Activated naive CD8-positive, alpha-beta T cell treated with anti-CD3 and anti-CD28 coated beads for 36 hours (primary cell): ENCODE measurements at places on chromosomes 12 and 14.

GRCh38 chr14:77143071-77143470 lies 1.5 kb upstream of the ZDHHC22 start:
- no peak for DNase-seq

GRCh38 chr12:70929029-70929428 lies 8.5 kb upstream of the PTPRR start:
- DNase-seq = no peak

DNA sequence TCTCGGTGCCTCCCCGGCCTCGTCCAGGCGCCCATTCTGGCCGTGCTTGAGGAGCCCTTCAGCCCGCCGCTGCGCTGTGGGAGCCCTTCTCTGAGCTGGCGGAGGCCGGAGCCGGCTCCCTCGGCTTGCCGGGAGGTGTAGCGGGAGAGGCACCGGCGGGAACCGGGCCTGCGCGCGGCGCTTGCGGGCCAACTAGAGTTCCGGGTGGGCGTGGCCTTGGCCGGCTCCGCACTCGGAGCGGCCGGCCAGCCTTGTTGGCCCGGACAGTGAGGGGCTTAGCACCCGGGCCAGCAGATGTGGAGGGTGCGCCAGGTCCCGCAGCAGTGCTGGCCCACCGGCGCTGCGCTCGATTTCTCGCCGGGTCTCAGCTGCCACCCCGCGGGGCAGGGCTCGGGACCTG lies 168.7 kb upstream of the RPL10L start:
- DNase-seq = no peak

GRCh38 chr14:103329401-103330347 lies 4.4 kb upstream of the EIF5 start:
- no peak for DNase-seq

- DNase-seq = no peak
These were observed 15.9 kb downstream of the ANKRD13A start for GRCh38 chr12:110015132-110015531.
